ENCODE measurements at places on chromosomes 13 and 19. TPM values are rescaled to one million over a fixed set of nuclear protein-coding genes. Genes with fewer than 3 reads are reported as not detected.

- no peak for DNase-seq
Observed at GRCh38 chr13:84294576-84294975, 412.3 kb upstream of the SLITRK1 start.

DNA sequence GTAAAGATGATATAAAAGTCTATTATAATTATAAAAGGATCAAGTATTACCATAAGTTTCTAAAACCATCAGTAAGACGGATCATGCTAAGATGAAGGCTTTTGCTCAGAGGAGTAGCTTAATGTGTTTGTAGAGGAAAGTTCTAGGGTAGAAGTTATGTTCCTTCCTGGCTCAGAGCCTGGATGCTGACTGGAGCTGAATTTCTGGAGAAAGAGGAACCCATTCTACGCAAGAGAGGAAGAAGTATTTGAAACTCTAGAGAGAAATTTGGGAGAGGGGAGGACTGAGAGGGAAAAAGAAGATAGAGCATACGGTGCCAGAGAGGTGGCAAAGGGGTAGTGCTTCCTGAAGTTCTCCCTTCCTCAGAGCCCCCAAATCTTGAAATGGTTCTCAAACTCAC lies 51.4 kb upstream of the SGCG start:
- DNase-seq = no peak

- DNase-seq = no peak
Observed at GRCh38 chr13:92224052-92224821, 825.8 kb downstream of the GPC5 start.

GRCh38 chr13:23999424-23999823 lies 102.1 kb upstream of the C1QTNF9B start:
- DNase-seq = no peak

DNA sequence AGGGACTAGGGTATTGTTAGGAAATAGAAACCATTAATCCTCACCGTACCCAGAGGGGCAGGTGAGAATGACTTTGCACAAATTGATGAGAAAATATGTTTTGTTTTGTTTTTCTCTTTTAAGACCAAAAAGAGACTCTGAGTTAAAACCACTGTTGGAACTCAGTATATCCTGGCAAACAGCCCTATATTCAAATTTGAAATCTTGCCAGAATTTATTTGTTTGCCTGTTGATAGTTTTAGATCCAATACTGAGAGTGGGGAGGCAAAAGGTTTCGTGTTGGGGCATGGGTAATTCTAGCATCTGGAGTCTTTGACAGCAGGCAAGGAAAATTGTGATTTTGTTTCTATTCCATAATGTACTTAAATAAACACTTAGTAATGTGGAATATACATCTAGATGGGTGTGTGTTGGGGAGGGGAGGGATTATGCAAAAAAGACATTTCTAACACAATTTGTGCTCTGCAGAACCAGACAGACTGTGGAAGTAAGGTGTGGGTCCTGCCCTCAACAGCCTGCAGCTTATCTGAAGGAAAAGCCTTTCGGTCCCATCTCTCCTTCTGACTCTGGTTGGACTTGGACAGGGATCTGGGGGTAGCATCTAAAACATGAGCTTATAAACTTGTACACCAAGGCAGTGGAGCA lies 190.7 kb downstream of the OXGR1 start:
- no peak for DNase-seq

- peak; percentile 40 for DNase-seq
Observed at GRCh38 chr19:19256072-19256969, 16.8 kb downstream of the TM6SF2 start.

DNA sequence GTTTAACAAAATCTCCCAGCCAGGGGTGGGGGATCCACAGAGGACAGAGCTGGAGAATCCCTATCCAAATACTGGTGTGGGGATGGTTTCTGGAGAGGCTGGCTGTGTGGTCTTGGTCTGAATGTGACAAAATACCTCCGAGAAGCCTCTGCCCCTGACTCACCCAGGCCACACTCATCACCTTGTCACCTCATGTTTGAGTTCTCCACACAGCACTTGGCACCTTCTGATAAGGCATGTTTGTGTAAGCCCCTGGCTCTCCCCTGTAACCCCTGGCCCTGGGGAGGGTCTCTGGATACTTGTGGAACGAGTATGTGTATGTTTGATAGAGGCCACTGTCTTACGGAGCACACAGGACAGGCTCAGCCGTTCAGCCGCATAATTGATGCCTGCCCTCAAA lies 14.7 kb downstream of the TECR start:
- DNase-seq = no peak

DNA sequence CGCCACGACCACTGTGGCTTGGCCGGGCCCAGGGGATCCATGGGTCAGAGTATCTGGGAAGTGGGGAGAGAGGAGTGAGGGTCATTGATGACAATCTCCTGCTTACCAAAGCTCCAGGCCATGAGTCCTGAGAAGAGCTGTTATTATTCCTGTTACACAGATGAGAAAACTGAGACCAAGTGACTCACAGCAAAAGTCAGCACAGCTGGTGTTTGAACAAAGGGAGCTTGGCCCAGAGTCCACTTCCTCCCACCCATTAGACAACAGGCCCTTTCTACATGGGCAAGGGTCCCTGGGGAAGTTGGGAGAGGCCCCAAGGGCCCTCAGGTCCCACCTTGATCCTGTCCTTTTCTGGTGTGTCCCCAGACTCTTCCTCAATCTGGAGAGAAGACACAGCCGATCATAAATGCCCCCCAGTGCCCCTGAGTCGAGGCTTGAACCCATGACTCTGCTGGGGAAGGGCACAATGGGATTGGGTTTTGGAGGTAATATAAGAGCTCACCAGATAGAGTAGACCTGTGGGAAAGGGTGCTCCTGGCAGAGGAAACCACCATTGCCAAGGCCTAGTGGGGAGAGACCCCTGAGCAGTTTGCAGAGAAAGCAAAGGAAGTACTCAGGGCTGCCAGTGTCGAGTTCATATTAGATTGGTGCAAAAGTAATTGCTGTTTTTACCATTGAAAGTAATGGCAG lies 6.8 kb downstream of the FUT6 start:
- no peak for DNase-seq

- DNase-seq = peak; percentile 59
Observed at GRCh38 chr19:38389101-38389925, 816 bp downstream of the SPRED3 start.

DNA sequence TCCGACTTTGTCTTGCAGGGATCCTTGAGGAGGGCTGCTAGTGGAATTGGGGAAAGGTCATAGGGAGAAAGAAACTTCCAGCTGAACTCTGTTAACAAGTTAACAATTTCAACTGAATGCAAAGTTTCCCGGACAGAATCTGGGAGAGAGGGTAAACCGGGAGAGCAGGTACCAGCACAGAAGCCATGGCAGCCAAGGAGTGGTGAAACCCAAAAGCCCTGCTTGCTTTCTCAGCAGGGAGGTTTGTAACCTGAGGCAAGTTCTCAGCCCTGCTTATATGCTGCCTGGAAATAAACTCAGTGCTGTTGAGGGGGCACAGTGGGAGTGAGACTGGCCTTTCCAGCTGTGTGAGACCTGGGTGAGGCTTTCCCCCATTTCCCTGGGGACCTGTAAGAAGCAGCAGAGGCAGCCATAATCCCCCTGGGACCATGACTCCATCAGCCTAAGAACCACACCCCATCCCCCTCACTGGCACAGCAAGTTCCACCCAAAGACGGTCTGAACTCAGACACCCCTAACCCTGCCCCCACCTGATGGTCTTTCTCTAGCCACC lies 84.0 kb downstream of the SUCLA2 start:
- no peak for DNase-seq

- DNase-seq = no peak
Observed at GRCh38 chr19:37719927-37720265, 335 bp upstream of the ZNF607 start.

DNA sequence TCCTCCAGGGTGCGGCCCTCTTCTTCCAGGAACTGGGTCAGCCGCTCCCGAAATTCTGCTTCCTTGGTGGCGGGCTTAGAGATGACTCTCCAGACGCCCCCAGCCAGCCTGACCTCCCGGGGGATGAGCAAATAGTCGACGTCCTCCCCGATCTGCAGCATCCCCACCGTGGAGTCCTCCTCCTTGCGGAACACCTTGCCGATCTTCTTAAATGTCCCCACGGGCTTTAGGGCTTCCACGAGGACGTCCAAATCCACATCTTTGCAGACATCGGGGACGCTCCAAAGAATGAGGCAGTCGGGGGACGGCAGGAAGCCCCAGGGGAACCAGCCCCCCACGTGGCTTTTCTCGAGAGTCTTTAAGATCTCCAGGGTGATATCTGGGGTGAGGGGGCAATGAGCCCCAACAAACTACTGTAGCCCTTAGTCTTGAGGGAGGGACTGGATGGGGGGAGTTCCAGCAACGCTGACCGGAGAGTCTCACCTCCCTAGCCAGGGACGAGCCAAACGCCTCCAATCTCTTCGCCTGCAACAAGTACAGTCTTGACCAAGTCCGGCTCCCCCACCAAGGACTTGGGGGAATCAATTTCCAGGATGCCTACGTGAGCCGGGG lies 608 bp downstream of the CCDC8 start:
- DNase-seq = no peak

- DNase-seq = no peak
Observed at GRCh38 chr13:77810430-77810829, 108.2 kb downstream of the EDNRB start.

GRCh38 chr19:42606660-42607351 lies 12.1 kb upstream of the CEACAM8 start:
- DNase-seq = peak; percentile 92

DNA sequence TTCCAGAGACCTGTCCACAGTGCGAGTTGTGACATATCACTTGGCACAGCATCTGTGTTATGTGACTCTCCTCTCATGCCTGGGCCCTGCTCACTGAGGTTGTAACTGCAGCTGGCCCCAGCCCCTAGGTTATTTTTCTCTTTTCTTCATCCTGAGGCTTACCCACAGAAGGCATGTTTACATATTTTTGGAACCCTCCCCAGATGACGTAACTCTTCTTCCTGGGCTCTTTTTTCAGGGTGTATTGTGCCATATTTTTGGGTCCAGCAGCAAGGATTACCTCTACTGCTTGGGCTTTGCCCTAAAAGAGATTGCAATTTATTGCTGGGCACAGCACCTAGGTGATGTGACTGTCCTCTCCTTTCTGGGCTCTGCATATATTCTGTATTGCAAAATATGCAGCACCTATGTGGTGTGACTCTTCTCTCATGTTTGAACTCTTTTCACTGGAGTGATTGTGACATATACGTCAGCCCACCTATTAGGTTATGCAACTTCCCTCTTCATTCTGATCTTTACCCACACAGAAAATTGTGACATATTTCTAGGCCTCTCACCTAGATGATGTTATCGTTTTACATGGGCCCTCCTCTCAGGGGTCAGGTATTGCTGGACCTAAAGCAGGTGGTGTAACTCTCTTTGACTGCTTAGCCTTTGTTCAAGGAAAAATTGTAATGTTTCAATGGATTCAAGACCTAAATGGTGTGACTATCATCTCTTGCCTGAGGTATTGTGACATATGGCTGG lies 64.5 kb upstream of the ZNF724 start:
- no peak for DNase-seq

GRCh38 chr19:45876411-45877197 lies 9.3 kb downstream of the IRF2BP1 start:
- peak; percentile 57 for DNase-seq

- DNase-seq = no peak
Observed at GRCh38 chr13:85638815-85639393, 160.3 kb downstream of the SLITRK6 start.

- no peak for DNase-seq
Observed at GRCh38 chr13:42735010-42735409, 46.4 kb upstream of the FAM216B start.

GRCh38 chr19:2171349-2172145 lies 7.8 kb downstream of the DOT1L start:
- DNase-seq = peak; percentile 49

DNA sequence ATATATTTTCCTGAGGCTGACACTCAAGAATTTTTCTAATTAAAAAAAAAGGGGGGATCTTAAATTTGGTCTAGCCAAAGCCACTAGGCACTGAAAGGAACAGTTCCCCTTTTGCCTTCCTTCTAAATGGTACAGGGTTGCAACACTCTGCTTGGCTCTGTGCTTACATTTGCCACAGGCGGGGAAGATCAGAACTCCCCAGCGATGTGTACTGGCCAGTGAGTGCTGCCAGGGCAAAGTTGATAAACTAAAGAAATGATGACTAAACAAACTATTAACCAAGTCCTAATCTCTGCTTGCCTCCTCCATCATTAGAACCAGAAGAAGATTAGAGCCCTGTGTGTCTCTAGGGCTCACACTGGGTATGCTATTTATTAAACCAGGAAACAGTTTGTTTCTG lies 75.3 kb upstream of the SCEL start:
- no peak for DNase-seq

DNA sequence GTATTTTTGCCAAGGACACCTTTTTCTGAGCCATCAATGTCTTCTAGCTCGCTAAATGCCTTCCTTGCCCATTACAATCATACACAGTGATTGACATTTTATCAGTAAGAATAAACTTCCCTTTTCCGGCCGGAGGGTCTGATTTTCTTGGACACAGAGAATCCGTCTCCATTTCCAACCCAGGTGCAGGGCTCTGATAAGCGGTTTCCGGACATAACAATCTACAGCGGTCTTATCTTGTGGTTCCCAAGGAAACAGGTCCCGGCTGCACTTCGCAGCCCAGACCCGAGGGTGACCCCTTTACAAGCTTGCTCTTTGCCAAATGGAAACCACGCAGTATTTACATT lies 5.1 kb upstream of the ZNF77 start:
- DNase-seq = no peak

- peak; percentile 79 for DNase-seq
Observed at GRCh38 chr13:113002206-113002912, 33.3 kb downstream of the MCF2L start.

GRCh38 chr13:35630551-35631275 lies 154.2 kb upstream of the MAB21L1 start:
- DNase-seq = peak; percentile 28

GRCh38 chr19:19584356-19584755 lies 34.1 kb downstream of the PBX4 start:
- DNase-seq = no peak

DNA sequence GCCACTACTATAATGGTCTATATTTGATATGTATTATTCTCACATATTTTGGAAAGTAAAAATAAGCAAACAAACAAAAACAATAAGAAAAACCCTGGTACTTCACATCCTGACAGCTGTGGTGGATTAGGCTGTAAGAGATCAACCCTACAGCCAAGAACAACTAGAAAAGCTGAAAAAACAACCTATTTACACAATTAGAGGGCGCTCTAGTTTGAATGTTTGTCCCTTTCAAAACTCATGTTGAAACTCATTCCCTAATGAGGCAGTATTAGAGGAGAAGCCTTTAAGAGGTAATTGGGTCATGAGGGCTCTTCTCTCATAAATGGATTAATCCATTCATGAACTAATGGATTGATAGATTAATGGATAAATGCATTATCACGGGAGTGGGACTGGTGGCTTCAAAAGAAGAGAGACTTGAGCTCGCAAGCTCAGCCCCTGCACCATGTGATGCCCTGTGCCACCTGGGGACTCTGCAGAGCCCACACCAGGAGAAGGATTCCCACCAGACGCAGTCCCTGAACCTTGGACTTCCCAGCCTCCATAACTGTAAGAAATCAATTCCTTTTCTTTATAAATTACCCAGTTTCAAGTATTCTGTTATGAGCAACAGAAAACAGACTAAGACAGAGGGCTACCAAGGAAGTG lies 733.9 kb upstream of the ARGLU1 start:
- no peak for DNase-seq

- DNase-seq = no peak
Observed at GRCh38 chr19:10762656-10763055, 44.8 kb downstream of the DNM2 start.

HSH2D gene
- total RNA-seq = 3.0 TPM

C1QTNF9 gene
- total RNA-seq = not detected

C19orf33 gene
- 22.3 TPM for total RNA-seq

CCNE1 gene
- total RNA-seq = 34.4 TPM

NUFIP1 gene
- 14.0 TPM for total RNA-seq

GIPC3 gene
- 2.3 TPM for total RNA-seq

COX6B1 gene
- total RNA-seq = 536 TPM

CATSPERD gene
- total RNA-seq = not detected

ZNF30 gene
- 6.8 TPM for total RNA-seq

PRKCG gene
- total RNA-seq = 23.0 TPM

IGFL3 gene
- not detected for total RNA-seq

Measured in WTC11 (cell line).